ENCODE measurements at places on chromosomes 1 and 21. TPM values are rescaled to one million over a fixed set of nuclear protein-coding genes. Genes with fewer than 3 reads are reported as not detected.

DNA sequence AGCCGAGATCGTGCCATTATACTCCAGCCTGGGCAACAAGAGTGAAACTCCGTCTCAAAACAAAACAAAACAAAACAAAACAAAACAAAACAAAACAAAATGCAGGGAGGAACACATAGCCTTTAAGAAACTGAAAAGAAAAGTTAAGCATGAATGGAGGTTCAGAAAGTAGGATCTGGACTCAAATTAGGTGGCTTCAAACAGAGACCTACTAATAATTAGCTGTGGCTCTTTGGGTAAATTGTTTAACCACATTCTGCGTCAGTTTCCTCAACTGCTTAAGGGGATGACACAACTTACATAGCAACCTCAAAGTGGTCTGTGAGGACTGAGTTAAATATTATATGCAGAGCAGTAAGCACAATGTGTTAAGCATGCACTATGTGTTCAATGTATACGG, 458.2 kb downstream of the ADGRL2 start:
- DNase-seq, result no peak

DNA sequence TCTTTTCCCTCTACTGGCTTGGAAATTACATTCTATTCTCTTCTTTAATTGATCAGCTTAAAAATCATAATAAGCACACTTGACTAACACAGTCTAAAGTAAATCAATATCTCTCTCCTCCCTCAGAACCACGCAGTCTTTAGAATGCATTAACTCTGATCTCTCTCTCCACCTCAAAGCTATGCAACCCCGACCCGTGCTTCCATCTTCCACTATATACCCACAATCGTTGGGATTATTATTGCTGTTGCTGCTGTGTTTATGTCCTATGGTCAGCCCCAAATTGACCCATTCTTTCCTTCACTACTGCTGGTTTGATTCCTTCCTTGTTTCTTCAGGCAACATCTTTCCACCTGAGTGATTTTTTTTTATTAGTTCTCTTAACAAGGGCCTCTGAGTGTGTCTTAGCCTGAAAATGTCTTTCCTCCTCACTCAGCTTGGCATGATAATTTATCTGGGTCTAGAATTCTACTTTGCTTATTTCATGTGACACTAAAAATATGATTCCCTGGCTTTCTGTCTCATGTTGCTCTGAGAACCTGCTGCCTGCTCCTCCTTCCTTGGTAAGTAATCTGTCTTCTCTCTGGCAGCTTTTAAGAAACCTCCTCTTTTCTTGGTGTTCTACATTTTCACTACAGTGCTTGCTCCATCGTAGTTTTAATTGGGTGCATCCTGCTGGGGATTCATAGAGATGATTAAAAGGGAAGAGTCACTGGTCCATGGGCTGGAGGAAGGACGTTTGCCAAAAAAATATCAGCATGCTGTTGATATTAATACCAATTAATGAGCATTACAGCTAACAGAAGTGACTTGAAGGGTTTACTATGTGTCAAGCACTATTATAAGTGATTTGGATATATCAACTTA, 472.2 kb downstream of the MATN1 start:
- no peak for DNase-seq

HENMT1 gene
- 4.1 TPM for total RNA-seq

DNA sequence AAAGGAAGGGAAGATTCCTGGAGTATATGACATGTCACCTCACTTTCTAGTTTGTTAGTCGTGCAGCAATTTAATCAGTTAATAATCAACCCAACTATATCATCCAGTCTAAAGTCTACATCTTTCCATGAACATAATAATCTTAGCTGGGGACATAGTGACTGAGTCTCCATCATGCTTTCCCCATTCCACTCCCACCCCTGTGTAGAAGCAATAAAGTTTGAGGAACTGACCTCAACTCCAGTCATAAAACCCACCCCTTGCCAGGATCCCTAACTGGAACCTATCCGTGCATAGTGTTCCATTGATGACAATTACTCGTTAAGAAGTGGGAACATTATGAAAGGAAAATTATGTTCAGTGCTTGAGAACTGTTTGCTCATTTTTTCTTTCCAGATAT, 48.9 kb upstream of the MROH9 start:
- DNase-seq, result no peak

SHC1 gene
- total RNA-seq, result 167 TPM

GRIK1 gene
- total RNA-seq, result 0.81 TPM

PLEKHA6 gene
- total RNA-seq, result 5.1 TPM

DNA sequence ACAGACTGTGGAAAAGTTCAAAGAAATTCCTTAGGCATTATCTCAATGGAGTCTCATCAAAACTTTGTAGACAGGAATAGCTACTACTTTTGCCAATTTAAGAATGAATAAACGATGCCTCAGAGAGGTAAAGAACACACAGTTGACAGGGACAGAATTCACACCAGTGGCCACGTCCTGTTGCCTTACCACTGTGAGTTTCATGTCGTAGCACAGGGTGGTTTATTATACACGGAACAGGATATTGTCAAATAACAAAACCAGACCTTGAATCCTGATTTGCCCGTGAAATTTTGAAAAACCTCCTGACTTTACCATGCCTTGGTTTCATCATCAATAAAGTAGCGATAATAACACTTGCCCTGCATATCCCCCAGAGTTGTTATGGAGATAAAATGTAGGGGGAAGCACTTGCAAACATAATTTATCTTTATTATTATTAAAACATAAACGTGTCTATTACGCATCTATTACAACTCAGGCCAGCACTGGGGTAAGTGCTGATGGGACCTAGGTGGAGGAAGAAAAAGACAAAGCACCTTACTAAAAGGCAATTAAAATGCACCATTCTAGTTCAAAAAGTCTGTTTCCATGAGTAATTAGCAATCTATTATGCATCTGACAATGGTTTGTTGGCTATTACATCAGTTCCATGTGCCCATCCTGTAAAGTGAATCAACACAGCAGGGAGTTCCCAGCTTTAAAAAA, 408.1 kb upstream of the RUNX1 start:
- DNase-seq, result no peak

GRCh38 chr21:41760411-41760810, 6.4 kb downstream of the RIPK4 start:
- DNase-seq, result no peak

GRCh38 chr1:40299366-40300248, 17.5 kb downstream of the COL9A2 start:
- peak; percentile 23 for DNase-seq

DNA sequence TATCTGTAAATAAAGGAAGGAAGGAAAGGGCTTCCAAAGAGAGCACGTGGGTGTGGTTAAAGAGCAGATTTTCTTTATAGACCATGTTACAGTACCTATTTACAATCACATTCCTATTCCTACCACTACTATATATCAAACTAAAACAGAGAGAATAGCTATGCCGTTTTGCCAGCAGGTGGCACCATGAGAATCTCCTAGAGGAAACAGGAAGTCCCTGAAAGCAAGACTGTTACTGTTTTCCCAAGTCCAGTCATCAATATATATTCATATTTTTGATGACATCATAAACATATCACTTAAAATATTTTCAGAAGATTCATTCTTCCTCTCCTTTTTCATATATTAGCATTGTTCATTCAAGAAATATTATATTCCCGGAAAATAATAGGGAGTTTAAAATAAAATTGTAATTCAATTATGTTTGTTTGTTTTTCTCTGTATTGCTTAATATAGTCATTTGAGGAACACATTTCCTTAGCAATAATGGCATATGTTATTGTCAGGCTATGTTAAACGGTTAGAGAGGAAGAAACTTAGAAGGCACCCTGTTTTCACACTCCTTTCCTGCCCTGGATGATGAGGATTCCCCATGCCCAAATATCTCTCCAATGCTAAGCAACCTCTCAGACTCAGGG, 6.6 kb downstream of the CCDC190 start:
- DNase-seq, result peak; percentile 91

DNA sequence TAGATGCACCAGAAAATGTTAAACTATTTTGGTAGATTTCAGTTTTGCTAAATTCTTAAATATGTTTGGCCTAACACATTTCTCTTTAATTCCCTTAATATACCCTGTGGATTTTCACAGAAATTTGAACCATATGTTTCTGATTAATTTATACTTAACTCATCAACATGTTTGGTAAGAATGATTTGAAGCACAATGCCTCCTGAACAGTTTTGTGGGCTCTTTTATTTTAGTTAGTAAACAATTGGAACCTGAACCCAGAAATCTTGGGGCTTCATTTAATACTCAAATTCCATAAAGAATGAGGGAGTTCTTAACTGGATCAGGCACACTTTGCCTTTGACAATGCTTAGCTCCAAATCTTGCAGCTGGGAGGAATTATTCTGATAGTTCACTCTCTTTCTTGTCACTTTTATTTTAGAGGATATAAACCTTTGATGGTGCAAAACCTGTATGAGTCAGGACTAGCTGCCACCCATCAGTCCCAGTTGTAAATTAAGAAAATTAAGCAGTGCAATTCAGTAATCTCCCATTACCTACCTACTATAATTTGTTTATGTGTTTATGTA, 24.6 kb upstream of the LYPLAL1 start:
- no peak for DNase-seq

ITGB2 gene
- 0.09 TPM for total RNA-seq

PLPPR5 gene
- not detected for total RNA-seq

DNA sequence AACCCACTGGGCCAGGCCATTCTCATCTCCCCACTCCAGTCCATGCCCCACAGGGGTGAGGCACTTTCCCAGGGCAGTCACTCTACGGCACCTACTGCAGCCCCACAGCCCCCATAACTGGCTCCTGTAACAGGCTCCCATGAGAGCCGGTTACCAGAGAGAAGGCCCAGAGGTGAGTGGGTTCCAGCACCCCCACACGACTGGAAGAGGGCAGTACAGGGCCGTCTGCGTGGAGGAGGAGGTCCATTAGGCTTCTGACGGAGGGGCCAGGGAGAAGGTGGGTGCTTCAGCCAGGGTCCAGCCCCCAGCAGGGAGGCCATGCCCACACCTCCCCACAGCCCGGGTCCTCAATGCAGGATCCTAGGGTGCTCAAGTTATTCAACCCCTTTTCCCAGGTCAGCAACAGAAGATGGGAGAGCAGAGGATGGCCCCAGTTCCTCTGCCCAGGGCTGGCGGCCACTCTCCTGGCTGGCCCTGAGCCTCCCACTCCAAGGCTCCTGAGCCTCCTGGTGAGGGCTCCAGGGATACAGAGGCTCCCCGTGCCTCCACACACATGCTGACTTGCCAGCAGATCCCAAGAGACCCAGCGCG, 1.6 kb downstream of the ACAP3 start:
- peak; percentile 24 for DNase-seq

DNA sequence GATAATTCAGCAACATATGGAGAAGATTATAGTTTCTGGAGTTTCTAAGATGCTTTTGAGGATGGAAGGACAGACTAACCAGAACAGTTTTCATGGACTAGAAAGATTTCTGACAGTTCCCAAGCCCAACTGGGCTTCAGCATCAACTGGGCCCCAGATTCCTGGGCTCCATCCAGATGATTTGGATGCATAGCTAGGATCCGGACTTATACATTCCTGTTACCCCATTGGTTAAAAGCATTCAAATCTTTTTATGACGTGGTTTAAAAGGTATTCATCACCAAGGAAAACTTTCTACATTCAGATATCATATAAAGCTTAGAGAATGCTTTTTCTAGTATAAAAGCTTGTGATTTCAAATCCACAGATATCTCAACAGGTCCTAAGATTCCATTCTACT, 29.7 kb downstream of the TSHB start:
- DNase-seq, result no peak

- DNase-seq, result no peak
Observed at GRCh38 chr21:42538479-42539275, 25.0 kb downstream of the SLC37A1 start.

DNA sequence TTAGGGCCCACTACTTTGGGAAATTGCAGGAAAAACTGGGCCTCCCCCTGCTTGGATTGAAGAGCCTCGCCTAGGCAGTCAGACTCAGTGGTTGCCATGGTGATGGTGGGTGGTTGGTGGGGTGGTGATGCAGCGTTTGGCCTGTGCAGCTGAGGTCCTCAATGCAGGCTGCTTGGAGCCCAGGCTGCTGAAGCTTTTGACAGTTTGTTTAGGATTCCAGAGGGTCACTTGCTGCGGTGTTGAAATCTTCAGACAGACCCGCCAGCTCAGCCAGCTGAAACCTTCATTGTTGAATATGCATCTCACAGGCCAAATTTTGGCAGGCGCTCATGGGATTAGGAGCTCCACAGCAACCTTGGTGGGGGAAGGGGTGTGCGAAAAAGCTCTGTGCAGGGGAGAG, 67.9 kb downstream of the CACNA1E start:
- DNase-seq, result peak; percentile 21

NDC1 gene
- 35.2 TPM for total RNA-seq

Data from fibroblast of the aortic adventitia (primary cell).